Inflammatory macrophage (primary cell): ENCODE measurements at places on chromosomes 3 and 15.

- DNase-seq, result no peak
These were observed 84.5 kb upstream of the SETMAR start for GRCh38 chr3:4218456-4219226.

DNA sequence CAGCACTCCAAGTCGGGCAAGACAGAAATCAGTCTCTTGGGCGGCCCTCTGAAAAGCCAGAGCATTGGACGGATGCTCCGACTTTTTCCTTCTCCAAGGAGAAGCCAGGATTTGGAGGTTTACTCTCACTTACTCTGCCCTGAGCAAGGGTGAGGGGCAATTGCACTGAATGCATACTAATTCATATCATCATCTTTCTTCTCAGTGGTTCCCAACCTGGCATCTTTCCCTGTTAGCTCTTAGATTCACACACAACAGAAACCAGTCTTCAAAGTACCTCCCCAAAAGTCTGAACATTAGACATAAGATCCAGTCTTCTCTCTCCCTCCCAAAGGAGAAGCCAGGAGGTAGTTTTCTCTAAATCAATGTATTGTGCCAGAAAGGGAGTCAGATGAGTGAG, 219.2 kb downstream of the GREM1 start:
- DNase-seq, result no peak

DNA sequence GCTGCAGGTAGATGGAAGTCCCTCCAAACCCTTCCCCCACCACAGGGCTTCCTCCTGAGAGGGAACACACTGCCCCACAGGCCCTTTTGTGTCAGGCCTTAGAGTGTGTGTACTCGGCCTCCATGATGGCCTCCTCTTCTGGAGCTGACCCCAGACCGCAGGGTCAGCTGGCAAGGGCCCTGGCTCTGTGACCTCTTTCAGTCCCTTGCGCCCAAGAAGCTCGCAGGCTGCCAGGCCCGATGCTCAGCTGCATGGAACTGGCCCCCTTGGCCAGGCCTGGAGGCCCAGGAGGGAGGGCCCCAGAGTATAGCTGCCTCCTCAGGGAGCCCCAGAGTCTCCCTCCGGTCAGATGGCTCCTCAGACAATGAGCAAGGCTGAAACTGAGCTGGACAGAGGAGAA, 23.4 kb upstream of the ANKDD1A start:
- no peak for DNase-seq

GRCh38 chr15:88913017-88913849, at the start of gene MFGE8:
MFGE8 (minus strand) TSS chr15:88913379; CDS start chr15:88913319, 60 bp downstream.
- DNase-seq, result peak; percentile 52

DNA sequence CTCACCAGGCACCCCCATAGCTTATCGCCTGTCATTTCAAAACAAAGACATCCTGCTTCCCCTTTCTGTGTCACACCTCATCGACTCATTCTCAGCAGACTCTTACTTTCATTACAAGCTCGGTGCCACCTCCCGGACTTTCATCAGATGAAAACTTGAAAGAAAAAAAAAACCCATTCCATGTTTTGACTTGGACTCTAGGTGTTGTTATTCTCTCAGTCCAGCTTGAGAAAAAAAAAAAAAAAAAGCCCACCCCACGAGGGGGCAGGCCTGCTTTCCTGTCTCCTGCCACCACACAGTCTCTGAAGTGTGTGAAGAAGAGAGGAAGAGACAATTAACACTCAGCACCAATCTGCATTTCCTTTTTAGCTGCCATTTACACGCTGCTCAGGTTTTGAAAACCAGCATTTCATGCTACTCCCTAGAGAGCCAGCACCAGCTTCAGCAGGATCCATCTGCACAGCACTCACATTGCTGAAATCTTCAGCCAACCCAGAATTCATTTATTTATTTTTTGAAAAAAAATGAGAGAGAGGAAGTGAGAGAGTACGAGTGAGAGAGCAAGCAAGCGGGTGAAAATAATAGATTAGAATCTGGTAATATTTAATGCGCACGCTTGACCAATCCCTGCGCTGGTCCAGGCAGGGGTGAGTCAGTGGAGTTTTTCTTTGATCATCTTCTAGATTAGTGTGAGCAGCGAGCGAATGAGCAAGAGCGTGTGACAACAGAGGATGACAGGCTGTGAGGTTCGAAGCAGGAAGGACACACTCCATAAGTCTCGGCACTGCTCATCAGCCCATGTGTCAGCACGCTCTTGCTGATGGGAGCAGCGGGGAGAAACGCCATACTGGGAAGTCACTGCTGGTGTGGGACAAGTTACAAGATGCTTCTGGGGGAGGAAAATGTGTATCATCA, 23.5 kb downstream of the ZNF80 start:
- peak; percentile 17 for DNase-seq

DNA sequence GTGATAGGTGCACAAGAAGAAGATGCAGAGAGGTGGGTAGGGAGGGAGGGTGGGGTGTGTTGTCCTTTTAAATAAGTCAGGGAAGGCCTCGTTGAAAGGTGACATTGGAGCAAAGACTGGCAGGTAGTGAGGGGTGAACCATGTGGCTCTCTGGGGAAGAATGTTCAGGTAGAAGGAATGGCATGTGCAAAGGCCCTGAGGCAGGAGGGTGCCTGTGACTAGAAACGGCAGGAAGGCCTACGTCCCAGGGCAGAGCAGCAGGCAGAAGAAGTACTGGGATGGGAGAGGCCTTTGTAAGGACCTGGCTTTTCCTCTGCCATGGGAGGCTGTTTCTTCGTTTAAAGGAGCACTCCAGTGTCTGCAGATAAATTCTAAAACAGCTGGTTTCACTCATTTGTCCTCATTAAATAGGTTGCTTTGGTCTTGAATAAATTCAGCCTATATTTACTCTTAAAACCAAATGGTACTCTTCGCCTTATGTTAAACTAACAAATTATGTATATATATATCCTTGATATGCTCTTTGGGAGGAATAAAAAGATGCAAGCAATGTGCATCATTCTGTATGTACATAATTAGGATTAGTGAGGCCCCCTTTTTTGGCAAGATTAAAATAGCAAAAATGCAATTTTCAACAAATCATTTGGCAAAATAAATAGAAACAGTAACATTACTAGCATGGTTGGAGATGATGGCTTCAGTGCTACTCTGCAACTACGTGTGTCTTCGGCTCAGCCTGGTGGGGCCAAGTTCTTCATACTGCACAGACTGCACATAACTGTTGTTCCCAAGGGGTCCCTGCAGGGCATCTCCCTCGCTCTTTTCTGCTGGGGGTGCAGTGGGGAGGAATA, 151.4 kb downstream of the KLF13 start:
- DNase-seq, result no peak
